Stimulated activated CD8-positive, alpha-beta memory T cell treated with anti-CD3 and anti-CD28 coated beads, Interleukin-7, amount 100 ng/mL, for 4 hours (primary cell): ENCODE measurements at places on chromosomes 3 and 15.

DNA sequence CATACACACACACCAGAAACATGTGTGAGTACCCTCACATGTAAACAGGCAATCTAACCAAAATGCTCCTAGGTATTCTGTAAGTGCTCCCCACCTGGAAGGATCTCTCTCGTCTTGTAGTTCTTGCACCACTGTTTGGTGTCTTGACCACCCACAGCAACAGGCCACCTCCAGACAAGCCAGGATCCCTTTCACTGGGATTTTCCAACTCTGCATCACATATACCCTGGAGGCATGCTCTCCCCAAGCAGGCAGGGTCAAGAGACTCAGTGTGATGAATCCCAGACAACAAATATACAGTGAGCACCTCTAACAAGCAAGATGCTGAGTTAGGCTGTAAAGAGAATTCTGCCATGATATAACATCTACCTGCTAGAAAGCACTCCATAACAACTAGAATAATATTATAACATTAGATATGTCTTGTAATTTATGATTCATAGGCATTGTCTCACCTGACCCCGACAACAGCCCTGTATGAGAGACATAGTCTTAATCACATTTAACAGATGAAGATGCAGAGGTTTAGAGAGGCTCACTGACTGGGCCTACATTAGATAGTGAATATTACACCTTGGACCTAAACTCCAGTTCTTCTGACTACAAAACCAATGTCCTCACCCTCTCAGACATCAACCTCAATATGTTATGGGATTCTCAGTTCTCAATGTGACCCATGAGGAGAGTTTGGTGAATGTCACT is 76.5 kb upstream of the BCL6 start:
- no peak for DNase-seq

DNA sequence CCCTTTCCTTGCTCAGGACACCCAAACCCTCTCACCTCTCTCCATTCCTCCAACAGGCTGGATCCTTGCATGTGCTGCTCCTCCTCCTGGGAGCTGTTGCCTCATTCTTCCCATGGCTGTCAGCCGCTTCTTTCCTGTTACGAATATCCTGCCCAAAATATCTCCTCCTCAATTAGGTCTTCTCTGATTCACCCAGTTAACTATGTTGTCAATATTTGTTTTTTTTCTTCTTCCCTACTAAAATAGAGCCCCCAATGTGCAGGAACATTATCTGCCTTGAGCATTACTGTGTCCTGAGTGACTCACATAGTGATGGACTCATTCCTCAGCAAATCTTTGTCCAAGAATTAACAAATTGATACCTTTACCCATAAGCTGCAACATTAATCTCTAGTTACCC is 357.2 kb downstream of the CLSTN2 start:
- no peak for DNase-seq

GRCh38 chr3:61927332-61927731 is 366.0 kb downstream of the PTPRG start:
- DNase-seq: no peak

DNA sequence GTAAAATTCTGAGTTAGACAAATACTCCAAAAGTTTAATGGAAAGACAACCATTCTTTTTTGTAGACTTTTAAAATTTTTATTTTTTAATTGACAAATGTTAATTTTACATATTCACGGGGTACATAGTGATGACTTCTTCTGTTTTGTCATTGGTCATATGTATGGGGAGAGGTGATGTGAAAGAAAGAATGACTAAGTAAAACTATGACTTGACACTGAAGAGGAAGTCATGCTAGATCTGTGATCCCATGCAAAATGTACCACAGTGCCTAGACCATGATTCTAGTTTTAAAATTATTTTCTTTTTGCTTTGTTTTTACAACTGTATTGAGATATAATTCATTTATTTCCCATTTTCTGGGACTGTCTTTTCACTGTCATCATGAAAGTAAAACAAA is 281.6 kb downstream of the MBNL1 start:
- no peak for DNase-seq

DNA sequence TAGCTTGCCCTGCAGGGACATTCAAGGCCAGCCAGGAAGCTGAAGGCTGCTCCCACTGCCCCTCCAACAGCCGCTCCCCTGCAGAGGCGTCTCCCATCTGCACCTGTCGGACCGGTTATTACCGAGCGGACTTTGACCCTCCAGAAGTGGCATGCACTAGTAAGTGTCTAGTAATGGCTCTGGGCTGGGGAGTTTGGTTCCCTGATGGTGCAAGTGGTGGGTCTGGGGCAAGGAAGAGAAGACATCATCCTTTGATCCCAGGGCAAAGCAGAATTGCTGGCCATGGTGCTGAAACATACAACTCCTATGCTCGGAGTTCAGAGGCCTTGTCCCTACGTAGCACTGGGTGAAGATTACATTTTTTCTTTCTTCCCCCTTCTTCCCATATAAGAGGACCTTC is 311.4 kb downstream of the EPHB1 start:
- no peak for DNase-seq

DNA sequence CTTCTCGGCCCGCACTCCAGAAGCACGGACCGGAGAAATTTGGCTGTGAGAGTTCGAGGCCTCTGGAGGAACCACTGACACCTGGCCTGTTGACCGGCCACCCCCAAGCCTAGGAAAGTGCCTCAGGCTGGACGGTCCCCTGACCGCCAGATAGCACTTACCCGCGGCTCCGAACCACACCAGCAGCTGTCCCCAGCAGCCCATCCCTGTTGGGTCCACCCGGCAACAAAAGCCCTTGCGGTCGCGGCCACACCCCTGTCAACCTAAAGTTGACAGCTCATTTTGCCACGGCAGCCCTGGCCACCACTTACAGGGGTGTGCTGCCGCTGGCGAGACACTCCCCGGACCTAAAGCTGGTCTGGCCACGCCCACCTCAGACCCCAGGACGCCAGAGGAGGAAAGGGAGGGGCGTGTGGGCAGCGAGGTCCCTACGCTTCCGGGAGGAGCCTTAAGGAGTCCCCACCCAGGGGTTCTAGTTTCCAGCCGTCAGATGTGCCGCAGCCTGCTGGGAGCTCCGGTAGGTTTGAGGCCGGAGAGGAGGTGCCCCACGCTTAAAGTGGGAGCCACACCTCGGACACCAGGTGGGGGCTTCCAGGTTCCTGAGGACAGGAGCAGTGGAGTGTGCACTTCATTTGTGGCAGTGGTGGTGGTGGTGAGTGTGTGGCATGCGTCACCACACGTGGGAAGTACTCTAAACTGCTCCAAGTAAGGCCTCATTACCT is at the start of gene LTK:
LTK (minus strand) TSS at position 322 of the 722 bp plus-strand sequence; CDS start at position 204, 118 bp downstream.
- no peak for DNase-seq

DNA sequence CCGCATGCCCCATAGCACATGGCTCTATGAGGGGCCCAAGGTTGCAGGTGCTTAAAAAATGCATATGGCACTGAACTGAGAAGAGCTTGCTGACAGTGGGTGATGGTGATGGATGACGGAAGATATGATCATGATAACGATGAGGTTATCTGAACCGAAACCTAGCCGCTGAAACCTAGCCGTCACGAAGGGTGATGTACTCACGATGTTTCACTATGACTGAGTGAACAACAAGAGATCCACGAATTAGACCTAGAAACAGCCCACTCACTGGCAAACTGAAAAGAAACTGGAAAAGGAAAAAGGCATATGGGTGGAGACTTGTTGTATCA is 57.6 kb upstream of the BCL6 start:
- DNase-seq: peak; percentile 48

DNA sequence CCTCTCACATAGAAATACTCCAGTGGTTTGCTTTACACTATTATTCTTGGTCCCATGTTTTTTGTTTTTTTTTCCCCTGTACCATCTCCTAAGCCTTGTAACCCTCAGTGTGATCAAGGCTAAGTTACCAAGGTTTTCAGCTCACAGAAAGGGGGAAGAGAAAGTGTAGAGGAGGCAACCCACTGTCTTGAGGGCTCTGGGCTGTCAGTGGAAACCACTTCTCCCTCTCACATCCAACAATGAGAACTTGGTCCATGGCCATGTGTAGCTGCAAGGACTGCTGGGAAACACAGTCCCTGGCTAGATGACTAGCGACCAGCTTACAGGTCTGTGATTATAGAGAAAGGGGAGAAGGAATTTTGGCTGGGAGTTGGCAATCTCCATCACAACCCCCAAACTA is 30.3 kb downstream of the GPD1L start:
- no peak for DNase-seq

- DNase-seq: no peak
These were observed 531.9 kb downstream of the AGBL1 start for GRCh38 chr15:86611417-86612040.

- DNase-seq: no peak
These were observed 94.7 kb upstream of the TGFBR2 start for GRCh38 chr3:30511524-30512251.

GRCh38 chr3:58153371-58153770 is 57.4 kb downstream of the DNASE1L3 start:
- no peak for DNase-seq

- no peak for DNase-seq
These were observed 70.9 kb downstream of the SUCNR1 start for GRCh38 chr3:151944356-151944755.

DNA sequence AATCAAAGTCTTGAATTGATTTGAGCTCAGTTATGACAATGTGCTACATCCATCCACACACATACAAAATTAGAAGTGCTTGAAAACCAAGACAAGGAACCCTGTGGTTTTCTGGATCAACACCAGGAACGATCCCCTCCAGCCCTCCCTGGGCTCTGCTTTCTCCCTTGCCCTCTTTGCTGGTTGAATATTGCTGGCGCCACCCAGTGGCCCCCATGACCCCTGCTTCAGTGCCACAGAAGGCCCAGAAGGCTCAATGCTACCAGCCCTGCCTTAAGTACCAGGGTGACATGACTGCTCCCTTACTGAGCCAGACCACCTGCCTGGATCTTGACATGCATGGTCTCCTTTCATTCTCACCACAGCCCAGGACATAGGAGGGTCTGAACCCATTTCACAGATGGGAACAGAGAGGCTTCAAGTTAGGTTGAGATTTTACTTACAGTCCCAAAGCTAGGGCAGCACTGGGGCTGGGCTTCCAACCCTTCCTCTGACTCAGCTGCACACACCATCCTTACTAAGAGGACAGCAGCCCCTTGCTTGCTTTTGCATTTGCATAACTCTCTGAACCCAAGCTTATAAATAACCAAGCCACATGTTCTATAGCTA is 15.0 kb downstream of the IL12A start:
- no peak for DNase-seq

DNA sequence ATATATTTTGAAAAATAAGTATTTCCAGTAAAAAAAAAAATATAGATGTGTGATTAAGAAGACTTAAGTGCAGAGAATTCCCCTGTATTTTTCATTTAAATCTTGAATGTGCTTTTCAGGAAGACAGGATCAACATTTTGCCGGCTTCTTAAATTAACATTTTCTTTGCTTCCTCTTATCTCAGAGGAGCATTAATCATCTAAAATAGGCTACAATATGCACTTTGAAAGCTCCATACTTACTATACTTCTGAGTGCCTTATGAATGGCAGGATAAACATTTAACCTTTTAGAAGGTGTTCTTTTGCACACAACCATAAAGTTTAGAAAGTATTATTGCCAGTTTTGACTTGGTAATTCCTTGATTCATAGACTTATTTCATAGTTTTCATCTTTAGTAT is 164.3 kb downstream of the ECT2 start:
- DNase-seq: no peak

DNA sequence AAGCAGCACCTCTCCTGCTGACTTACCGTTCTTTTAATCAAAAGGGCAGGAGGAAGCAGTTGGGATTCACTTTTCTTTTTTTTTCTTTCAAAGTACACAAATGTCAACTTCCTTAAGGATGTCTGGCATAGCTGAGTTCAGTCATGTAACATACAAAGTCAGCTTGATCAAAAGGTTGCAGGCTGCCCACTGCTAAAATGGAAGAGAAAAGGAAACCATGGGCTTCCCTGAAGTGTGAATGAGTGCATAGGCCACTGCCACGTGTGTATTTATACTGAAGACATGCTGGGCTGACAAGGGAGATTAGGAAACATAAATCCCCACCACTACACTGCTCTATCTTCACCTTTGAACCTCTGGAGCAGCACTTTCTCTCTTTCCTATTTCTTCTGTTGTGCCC is 312.5 kb downstream of the TIGIT start:
- DNase-seq: no peak

GRCh38 chr3:41301548-41301947 is 102.2 kb downstream of the CTNNB1 start:
- no peak for DNase-seq

DNA sequence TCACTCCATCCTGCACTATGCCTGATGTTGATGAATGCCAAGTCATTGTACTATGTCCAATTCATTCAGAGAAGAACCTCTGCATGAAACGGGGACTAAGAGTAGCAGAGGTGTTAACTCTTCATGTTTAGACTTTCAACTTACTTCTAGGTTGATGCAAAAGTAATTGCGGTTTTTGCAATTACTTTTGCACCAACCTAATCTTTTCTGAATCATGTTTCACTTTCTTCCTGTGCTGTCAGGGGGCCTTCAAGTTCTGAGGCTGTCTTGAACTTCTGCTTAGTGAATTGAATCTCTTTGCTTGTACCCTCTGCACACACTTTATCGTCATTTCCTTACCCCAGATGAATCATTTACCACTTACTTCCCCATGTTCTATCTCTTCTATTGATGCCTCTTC is 636.2 kb downstream of the NAALADL2 start:
- DNase-seq: no peak

GRCh38 chr3:101781166-101781565 is 2.2 kb downstream of the NXPE3 start:
- DNase-seq: no peak

- DNase-seq: no peak
These were observed 72.2 kb downstream of the TOP2B start for GRCh38 chr3:25592510-25592968.

- DNase-seq: no peak
These were observed 313.4 kb upstream of the SATB1 start for GRCh38 chr3:18738393-18739098.
